Hindlimb muscle (tissue), 1 donor: ENCODE measurements at places on chromosomes 16 and 17. TPM values are rescaled to one million over a fixed set of nuclear protein-coding genes. Genes with fewer than 3 reads are reported as not detected.

DNA sequence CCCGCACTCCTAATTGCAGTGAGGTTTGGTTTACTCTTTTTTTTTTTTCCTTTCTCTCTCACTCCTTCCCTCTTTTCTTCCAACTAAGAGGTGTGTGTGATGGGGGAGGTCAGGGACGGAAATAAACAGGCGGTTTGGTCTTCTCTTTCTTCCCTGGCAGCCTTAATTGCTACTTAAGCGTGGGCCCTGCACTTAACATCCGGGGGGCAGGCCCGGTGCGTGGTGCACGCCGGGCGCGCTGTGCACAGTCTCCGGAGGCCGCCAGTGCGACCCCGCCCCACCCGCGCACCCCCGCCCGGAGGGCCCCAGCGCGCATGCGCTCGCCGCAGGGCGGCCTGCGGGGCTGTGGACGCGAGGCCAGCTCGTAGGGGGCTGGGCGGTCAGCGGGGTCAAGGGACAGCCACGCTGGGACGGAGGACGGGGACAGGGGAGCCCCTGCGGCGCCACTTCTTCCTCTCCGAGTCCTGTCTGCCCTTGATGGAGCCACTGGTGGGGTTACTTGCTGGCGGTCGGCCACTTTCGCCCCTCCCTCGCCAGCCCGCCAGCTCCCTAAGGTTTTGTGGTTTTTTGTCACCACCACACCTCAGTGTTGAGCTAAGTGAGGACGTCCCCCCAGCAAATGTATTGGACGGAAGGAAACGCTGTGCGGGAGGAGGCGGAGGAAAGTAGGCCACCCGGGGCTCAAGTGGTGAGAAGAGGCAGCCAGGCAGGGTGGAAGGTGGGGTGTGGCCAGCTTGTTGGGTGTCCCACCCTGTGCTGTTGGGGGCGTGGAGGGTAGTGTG lies 120.9 kb downstream of the MRM1 start:
- peak; percentile 21 for DNase-seq

- DNase-seq: no peak
Measured at GRCh38 chr16:400061-400591, 1.6 kb upstream of the DECR2 start.

DNA sequence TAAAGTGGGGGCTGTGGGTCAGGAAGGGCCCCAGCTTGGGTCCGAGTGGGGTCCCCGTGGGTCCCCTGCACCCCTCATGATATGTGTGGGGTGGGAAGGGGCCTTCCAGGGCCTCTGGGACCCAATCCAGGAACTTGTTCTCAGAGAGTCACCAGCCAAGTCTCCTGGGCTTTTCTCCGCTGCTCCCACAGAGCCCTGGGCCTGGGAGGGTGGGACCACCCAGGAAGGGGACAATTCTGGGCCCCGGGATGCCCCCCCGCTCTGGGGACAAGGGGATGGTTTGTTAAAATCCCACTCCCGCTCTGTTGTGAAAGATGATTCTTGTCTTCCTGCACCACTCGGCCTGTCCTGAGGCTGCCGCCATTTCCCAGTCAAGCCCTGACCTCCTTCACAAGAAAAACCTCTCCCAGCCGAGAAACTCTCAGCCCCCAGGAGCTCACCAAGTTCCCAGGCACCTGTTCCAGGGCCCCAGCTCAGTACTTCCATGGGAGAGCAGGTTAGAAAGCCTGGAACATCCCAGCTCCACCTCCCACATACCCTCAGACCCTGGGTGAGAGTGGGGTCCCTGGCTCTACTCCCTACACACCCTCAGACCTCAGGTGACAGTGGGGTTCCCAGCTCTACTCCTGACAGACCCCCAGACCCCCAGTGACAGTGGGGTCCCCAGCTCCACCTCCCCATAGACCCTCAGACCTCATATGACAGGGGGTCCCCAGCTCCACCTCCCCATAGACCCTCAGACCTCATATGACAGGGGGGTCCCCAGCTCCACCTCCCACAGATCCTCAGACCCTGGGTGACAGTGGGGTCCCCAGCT lies 75.1 kb downstream of the METRNL start:
- DNase-seq: no peak

DNA sequence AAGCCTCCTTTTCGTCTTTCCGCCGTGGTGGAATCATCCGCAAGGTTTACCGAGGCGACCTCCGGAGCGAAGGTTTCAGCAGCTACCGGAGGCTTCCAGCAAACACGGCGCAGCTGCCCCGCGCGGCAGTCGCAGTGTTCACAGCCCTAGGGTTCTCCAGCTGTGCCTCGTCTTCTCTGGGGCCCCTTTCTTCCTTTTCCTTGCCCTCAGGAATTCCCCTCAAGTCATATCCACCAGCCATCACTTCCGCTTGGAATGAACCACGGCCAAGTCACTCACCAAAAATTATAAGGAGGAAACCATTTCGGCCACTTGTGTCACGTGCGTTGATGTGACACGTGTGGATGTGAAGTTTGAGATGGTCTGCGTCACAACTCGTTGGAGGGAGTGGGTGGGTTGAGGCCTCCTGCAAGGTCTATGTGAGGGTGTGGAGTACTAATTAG lies 636 bp upstream of the ERN1 start:
- no peak for DNase-seq

DNA sequence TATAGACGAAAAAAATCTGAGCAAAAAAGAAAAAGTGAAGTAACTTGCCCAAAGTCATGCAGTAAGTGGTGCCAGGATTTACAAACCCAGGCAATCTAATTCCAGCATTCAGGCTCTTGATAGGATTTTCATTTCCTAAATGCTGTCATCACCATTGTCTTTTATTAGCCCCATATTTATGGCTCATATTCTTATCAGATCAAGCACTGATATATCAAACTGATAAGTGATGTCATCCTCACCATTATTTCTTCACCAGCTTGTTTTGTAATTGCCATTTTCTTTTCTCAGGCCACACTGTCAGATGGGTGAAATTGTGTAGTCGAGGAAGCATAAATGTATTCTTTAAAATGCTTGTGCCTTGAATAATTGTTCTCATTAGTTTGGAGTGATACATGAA lies 1.3 kb downstream of the RAD51C start:
- no peak for DNase-seq

DNA sequence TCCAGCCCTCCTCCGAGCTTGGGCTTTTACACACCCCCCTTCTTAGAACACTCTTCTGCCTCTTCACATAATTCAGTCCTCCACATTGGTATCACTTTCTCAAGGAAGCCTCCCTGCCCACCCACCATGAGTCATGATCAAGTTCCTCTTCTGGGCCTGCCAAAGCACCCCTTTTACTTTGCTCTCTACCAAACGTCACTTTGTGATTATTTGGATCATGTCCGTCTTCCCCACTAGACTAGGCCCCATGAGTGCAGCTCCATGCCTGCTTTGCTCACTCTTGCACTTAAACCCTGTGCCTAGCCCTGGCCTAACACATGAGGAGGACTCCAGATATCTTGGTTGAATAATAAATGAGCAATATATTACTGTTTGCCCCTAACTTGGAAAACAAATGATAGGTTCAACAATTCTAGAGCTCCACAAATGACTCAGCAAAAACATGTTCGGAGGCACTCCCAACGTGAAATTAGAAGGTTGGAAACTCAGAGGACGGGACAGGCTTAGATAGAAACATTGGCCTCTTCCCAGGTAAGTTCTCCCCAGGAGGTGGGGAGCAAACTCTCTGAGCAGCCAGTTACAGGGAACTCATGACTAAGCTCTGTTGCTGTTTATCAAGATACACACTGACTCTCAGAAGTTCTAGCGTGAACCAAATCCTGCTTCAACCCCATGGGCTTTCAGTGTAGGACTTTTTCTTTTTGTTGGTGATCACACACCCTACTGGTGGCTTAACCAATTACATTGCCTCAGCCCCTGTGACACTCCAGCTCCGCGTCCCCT lies 28.3 kb downstream of the G6PC1 start:
- peak; percentile 19 for DNase-seq

GRCh38 chr16:28873543-28874201 lies 4.6 kb upstream of the ATP2A1 start:
- no peak for DNase-seq

DNA sequence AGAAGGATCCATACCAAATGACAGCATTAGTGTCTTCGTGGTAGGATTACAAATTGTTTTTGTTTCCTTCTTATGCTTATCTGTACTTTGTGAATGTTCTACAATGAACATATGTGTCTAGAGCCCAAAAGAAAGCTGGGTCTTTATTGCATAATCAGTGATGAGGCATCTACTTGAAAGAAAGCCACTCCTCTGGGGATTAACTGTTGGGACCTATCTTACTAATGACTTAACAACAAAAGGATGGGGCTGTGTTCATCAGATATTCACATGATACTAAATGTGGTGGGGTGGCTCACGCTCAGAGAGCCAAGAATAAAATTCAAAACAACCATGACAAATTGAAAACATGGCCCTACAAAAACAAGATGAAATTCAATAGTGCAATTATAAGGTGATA lies 160.2 kb downstream of the RGS9 start:
- DNase-seq: no peak

DNA sequence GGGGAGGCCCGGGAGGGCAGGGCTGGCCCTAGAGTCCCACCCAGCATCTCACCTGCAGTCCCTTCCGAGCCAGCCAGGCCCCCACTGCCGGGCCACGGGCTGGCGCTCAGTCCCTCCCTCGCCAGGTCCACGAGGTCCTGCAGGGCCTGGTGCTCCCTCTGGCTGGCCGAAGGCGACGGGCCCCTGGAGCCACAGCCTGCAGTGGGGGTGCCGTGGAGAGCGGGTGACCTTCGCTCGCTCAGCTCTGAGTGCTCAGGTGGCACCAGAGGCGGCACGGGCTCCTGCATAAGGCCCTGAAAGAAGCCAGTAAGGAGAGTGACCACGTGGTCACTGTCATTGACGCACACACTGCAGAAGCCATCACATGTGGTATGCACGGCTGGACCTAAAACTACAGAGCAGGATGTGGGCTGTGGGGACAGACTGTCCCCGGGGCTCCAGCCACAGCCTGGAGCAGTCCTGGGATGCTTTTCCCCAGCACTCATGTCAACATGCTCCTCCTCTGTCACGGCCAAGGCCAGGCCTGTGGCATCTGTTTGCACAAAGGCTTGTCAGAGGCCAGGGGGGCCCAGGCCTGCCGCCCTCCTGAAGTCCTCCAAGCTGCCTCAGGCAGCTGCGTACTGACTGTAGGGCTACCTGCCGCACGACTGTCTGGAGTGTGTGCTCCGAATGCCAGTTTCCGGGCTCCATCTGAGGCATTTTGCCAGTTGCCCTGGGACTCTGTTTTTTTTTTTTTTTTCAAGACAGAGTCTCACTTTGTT lies 15.1 kb downstream of the SLX4 start:
- no peak for DNase-seq

GRCh38 chr17:35978346-35978745 lies 3.0 kb downstream of the CCL16 start:
- no peak for DNase-seq

DNA sequence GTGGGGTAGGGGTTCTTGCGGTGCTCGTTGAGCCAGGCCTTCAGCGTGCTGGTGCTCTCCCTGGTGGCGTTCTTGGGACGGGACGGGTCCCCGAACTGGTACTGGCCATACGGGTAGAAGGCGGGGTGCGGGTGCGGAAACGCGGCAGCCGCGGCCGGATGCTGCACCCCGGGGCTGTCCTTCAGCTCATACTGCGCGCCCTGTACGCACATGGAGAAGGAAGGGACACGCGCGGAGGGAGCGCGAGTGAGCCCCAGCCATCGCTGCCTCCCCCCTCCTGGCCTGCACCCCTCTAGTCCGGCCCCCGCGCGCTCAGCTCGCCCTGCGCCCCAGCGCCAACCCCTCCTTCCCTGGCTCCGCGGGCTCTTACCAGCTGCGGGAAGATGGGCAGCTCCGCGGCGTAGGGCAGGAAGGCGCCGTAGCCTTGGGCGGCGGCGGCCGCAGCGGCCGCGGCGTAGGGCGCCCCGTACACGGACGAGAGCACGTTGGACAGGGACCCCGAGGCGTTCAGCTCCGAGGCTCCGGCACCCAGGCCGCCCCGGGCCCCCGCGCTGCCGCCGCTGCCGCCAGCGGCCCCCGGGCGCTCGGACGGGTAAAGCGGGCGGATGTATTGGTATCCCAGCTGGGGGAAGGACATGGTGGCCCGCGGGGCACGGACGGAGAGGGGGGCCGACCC lies 1.0 kb downstream of the IRX3 start:
- peak; percentile 21 for DNase-seq

DNA sequence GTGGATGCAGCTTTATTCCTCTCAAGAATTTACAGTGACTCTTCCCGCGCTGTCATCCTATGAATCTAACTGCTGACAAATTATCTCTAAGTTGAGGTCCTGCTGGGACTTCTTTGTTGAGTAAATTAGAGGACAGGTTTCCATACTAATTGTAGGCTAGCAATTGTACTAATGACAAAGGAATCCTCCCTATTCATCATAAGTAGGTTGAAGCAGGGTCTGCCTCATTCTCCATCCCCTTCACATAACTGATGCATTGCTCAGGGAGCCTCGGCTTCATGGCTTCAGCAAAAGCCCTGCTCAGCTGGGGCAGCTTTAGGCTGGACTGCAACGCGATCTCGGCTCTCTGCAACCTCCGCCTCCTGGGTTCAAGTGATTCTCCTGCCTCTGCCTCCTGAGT lies 83.1 kb upstream of the IRX6 start:
- DNase-seq: no peak

- no peak for DNase-seq
Measured at GRCh38 chr17:57284583-57284982, 28.3 kb downstream of the MSI2 start.

DNA sequence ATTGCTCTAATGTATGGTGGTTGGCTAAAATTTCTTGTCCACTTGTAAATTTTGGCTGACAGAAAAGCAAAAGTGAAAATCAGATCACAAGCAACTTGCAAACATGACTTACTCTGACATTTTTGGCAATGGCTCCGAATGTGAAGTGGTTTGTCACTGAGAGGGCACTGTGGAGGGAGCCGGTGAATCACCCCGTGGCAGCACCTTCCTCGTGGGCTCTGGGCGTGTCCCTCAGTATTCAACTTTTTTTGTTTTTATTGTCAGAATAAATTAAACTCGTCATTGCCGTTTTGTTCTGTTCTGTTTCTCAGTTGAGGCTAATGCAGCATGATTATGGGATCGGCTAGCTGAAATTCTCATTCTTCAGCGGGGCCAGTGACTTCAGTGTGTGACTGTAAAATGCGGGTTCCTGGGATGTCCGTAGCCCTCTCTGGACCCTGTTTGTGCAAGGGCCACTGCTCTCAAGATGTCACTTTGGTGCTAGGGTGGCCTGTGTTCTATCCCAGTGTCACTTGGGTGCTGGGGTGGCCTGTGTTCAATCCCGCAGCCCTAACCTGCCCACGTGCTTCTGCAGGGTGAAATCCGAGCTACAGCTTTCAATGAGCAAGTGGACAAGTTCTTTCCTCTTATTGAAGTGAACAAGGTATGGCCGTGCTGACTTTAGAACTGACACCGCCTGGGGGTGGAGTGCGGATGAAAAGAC lies 48.8 kb downstream of the RPA1 start:
- DNase-seq: no peak

- DNase-seq: peak; percentile 23
Measured at GRCh38 chr17:11144358-11145233, 96.4 kb upstream of the SHISA6 start.

Gene RECQL5
- 19.4 TPM for polyA plus RNA-seq

Gene SPNS2
- polyA plus RNA-seq: 7.9 TPM

Gene PLXDC1
- 9.3 TPM for polyA plus RNA-seq

Gene CHST5
- not detected for polyA plus RNA-seq

Gene SULT1A4
- polyA plus RNA-seq: 3.6 TPM

Gene TBC1D3E
- polyA plus RNA-seq: not detected

Gene YBX2
- 3.6 TPM for polyA plus RNA-seq
